ENCODE measurements at places on chromosomes 6 and 20.

DNA sequence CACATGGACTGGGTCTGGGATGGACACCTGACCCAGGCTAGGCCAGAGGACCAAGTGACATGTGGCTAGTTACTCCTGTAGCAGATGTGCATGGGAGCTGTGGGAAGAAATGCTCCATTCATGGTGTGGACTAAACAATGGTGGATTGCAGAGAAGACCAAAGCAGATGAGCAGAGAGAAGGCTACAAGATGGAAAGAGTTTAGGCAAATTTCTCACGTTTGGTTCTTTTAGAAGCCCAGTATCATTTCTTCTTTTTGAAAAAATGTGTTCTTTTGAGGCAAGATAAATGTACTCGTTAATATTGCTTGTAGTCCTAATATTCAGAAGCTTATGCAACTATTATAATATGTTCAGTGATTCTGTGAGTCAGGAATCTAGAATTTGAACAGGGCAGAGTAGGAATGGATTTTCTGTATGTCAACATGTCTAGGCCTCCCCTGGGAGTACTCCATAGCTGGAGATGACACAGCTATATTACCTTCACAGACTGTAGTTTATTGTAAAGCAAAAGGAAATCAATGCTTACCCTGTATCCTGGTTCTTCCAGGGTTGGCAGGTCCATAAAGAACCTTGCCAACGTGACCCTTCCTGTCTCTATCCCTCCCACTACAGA is 2.3 kb upstream of the BTN2A1 start:
- DNase-seq, result no peak

- no peak for DNase-seq
Observed at GRCh38 chr20:1669304-1669703, 11.7 kb upstream of the SIRPG start.

- DNase-seq, result no peak
Observed at GRCh38 chr20:41344477-41344876, 3.9 kb downstream of the LPIN3 start.

GRCh38 chr6:143958839-143959399 is 49.1 kb downstream of the PLAGL1 start:
- DNase-seq, result no peak

GRCh38 chr6:680666-681340 is 12.1 kb downstream of the EXOC2 start:
- no peak for DNase-seq

DNA sequence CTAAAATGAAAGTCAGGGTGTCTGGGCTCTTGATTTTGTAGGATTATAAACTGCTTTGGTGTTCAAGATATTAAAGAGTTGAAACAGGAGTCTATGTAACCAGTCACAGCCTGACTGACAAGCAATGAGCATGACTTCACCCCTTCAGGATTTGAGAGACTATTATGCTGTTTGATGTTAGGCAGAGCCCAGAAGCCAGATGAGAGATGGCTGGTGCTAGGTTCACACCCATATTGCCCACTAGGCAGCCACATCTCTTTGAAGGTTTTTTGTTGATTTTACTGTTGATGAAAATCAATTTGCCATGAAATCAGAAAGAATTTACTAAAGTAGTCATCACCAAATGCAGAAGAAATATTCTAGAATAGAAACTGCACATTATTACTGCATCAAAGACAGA is 243.6 kb downstream of the KHDRBS2 start:
- no peak for DNase-seq

DNA sequence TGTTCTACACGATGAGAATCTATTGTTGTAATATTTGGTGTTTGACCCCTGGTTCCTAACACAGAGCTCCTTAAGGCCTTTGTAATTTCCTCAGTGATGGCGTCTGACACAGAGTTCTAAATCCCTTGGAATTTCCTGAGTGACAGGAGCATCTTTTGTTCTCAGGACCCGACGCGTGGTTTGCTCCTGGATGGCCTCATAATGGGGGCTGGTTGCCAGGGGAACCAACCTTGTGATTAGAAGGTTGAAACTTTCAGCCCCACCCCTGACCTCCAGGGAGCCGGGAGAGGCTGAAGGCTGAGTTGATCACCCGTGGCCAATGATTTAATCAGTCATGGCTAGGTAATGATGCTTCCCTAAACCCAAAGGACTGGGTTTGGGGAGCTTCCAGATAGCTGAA is 20.5 kb upstream of the ZNF133 start:
- DNase-seq, result no peak

DNA sequence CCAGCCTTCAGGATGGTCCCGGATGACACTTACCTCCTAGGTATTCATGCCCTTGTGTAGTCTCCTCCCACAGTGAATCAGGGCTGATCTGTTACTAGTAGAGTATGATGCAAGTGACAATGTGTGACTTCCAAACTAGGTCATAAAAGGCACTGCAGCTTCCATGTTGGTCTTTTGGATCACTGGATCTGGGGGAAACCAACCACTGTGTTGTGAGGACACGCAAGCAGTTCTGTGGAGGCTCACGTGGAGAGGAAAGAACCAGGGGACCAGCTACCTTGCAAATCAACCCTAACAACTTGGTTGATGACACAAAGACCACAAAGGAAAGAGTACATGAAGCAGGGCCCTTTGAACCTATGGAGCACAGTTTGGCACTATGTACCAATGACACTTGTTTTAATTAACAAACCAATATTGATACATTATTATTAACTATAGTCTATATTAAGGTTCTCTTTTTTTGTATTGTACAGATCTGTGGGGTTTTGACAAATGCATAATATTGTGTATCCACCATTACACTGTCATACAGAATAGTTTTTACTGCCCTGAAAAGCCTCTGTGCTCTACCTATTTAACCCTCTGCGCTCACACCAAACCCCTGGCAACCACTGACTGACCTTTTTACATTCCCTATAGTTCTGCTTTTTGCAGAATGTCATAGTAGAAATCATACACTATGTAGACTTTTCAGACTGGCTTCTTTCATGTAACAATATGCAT is 16.3 kb upstream of the SDCBP2 start:
- DNase-seq, result no peak

DNA sequence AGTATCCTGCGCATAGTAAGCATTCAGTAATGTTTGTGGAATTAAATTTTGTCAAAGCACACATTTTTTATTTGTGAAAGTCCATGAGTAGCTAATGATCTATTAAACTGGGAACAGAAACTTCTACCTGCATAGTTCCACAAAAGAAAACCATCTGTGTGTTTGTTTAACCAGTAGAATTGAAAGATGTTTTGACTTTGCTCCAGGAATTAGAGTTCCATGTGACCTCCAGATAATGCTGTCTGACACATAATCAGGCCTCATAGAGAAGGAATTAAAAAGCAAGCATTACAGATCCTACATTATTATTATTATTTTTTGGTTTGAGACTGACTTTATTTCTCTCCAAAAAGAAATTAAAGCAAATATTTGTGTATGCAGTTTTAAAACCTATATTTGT is 126.5 kb downstream of the PACRG start:
- DNase-seq, result no peak

- DNase-seq, result peak; percentile 47
Observed at GRCh38 chr6:43076464-43077332, 584 bp downstream of the PTK7 start.

DNA sequence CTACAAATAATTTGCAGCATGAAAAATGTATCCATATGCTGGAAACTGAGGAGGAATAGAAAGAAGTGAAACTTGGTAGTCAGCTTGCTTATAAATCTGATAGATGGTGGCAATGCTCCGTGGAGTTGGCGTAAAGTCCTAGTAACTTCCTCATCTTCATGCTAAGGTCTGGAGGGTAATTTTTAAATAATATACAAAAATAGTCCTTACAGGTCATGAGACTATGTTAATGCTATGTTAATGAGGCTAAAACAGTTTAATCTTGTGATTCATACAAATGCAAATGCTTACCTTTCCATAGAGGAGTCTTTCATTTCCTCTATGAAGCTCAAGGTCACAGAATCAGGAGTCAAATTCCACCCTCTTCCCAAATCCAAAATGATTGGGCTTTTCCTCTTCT is 9.4 kb upstream of the CRIP3 start:
- no peak for DNase-seq

DNA sequence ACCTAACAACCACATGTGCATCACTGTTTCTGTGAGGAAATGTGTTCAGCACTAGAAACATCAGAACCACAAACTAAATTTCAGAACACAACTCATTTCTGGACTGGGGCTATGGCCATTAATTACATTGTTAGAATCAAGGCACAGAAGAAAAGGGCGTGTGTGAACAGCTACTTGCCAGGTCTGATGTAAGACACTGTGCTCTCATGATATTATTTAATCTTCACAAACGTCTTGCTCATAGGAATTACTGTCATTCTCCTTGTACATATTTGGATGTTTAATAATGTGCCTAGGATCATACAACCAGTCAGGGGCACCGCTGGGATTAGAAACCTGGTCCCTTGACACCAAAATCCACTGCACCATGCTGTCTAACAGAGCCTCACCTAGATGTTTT is 14.8 kb downstream of the ADGRF1 start:
- DNase-seq, result no peak

DNA sequence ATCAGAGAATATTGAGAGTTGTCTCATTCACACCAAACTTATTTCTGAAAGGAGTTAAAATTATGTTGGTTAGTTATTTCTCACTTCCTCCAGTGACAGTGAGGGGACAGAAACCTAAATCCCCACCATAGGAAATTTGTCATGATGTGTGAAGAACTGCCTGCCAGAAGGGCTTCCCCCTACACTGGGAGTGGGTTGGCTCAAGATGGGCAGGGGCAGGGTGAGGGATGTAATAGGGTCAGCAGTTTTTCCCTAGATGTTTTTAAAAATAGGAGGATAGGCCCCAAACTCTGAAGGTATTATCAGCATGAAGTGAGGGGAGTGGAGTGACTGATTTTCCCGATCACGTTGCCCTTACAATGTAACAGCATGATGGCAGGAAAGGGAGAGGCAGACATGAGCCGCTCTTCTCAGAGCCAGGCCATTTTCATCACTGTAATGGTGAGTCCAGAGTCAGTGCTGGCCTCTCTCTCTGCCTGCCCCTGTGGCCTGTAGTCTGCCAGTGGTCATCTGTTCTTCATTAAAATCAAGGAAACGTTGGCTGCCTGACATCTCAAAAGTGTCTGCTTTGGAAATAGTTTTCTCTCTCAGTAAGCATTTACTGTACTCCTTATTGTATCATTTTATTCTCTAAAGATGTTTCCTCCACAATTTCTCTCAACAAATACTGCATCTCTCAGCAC is 59.8 kb upstream of the SYNJ2 start:
- DNase-seq, result no peak

DNA sequence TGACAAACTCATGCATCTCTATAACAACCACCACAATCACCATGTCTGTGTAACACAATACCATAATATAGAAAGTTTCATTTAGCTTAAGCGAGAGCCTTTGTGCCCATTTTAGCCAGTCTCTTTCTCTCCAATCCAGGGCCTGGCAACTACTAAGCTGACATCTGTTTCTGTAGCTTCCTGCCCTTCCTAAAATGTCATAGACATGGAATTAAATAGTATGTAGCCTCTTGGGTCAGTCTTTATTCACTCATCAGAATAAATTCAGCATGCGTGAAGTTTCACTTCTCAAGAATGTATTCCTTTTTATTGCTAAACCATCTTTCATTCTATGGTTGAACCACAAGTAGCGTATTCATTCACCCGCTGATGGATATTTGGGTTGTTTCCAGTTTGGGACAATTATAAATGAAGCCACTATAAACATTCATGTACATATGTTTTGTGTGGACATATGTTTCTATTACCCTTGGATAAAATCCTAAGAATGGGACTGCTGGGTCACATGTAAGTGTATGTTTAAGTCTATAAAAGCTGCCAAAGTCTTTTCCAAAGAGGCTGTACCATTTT is 1.7 kb upstream of the TREM2 start:
- DNase-seq, result no peak

DNA sequence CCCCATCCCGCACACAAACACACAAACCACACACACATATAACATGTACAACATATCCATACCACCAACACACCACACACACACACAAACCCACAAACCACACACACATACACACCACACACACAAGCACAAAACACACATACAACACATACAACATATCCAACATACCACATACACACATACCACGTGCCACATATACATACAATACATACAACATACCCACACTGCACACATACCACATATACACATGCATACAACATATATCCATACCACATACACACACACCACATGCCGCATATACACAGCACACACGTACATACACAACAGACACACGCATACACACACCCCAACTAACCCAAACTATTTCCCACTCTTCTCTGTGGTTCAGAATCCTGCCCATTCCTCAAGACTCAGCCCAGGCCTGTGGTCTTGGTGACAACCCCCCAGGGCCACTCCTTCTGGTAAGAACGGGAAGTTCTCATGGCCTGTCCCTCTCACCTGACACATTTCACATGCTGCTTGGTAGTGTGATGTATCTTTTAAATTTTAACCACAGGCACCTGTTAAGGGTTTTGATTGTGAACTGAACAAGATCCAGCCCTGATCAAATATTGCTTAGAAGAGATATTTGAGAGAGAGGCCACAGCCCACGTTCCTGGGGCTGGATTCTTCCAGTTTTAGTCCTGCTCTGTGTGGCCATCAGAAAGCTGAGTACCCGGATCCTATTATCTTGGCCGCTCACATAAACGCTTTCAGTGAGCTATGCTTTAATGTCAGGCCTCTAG is 55.9 kb upstream of the KCNK16 start:
- no peak for DNase-seq

DNA sequence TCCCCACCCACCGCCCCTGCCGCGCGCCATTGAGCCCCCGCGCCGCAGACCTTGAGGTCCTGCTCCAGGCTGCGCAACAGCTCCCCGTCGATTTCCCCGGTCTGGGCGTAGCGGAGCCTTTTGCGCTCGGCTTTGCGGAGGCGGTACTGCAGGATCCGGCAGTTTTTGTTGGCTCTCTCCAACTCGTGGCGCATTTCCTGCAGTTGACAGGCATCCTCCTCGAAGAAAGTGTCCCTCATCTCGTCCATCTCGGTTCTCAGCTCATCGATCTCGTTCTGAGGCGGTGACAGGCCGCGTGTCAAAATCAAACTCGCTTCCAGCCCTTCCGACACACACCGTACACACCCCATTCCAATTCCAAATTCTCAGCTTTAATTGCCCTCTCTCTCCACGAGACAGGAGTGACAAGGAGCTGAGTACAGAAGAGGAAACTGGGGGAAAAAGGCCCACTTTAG is 4.3 kb downstream of the MTCL3 start:
- no peak for DNase-seq
